Brain pericyte (primary cell): ENCODE measurements at places on chromosomes 3 and 15.

DNA sequence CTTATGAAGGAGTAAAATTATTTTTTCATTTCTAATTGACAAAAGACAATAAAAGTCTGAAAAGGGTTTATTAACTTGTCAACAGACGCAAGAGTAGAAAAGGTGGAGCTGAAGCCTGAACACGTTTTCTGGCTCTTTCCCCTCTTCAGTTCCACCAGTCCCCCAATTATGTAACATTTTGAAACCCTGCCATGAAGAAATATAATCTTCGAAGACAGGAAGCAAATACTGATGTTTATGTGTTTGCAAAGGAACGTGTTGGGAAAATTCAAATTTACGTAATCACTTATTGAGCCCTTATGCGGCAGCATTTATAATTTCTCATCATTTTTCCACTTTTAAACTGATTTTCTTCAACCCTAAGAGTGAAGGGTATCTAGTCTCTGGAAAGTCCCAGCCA lies 767 bp downstream of the AP3S2 start:
- no peak for DNase-seq

DNA sequence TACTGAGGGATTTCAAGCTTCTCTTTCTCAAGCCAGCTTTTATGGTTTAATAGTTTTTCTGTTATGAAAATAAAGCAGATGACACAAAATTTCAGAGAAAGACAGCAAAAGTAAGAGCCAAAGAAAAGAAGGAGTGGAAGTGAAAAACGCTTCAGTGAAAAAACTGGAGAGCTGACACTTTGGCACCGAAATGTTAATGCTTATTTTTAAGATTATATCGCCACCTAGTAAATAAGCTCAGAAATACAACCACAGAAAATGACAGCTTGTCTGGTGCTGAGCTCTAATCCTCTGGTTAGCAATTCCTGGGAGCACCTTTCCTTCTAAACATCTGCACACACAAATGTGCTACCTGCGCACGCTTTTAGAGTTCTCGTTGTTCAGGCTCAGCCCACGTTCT lies 101.6 kb downstream of the ZPLD1 start:
- DNase-seq = no peak

- no peak for DNase-seq
Observed at GRCh38 chr3:176403531-176403930, 793.8 kb downstream of the TBL1XR1 start.

- no peak for DNase-seq
Observed at GRCh38 chr3:63089751-63090132, 188.4 kb upstream of the SYNPR start.

DNA sequence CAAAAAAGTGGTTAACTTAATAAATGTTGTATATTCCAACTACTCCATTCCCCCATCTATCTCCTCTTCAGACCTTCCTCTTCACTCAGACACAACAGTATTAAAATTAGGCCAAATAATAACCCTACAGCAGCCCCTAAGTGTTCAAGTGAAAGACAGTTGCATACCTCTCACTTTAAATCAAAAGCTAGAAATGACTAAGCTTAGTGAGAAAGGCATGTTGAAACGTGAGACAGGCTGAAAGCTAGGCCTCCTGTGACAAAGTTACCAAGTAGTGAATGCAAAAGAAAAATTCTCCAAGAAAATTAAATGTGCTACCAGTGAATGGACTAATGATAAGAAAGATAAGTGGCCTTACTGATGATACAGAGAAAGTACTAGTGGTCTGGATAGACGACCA lies 71.7 kb downstream of the ANKRD28 start:
- no peak for DNase-seq

GRCh38 chr3:170021083-170021482 lies 16.7 kb upstream of the GPR160 start:
- no peak for DNase-seq

DNA sequence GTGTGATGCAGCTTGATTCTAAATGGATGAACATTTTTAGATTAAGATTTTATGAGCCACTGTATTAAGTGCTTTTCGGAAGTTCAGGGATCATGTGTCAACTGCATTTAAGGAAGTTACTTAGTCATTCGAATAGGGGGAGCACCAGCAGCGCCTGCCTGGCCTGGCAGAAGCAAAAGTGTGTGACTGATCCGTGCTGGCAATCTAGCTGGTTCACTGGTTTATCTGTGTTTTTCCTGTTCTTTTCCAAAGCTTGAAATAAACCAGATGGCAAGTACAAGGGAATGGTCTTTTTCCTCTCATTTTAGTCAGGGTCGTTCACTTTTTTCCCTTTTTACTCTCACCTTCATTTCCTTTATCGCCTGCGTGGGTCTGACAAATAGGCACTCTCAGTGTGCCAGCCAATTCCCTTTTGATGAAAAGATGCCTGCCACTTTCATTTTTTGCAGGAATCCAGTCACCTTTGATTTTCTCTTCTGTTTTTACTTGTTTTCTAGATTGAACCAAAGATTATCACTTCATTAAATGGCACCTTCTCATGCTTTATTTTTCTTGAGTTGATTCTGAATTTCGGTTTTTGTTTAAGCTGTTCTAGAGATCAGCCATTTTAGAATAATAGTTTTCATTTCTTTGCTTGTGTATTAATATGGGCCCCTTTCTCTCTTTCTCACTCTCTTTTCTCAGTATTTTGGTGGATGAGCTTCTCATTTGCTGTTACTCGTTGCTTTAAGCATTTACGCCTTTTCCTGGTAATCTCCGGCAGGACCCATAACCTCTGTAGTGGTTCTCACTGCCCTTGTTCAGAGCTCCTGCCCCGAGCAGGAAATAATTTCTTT lies 2.8 kb downstream of the ABHD2 start:
- no peak for DNase-seq

DNA sequence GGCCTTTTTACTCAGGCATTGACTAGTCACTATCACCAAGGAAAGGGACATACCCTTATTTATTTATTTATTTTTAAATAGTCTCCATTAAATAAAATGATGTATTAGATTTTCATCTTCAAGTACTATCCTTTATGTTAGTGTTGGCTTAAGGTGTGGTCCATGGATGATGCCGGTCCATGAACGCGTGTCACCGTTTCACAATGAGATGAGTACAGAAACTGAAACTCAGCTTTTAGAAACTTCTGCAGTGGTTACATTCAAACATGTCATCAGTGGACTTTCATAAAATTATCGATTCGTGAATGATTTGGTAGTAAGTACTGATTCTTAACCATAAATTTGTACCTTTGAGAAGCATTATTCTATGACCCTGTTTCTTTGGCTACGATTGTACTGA lies 166.6 kb downstream of the SATB1 start:
- DNase-seq = no peak

DNA sequence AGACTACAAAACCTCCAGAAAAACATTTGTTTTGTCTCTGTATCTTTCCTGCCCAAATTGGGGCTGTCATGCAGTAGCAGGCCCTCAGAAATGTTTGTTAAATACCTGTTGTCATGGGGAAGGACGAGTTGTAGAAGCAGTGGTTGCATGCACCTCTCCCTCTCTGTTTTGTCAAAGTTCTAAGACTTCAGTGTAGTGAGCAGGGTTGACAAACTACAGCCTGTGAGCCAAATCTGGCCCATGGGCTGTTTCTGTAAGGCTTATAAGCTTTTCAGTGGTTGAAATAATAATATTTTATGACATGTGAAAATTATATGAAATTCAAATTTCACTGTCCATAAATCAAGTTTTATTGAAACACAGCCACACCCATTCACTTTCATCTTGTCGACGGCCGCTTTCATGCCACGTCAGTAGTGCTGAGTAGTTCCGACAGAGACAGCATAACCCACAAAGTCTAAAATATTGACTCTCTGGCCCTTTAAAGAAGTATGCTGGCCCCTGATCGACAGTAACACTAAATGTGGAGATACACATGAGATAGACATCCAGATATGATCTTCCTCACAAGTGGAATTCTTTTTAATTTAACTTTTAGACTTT lies 102.9 kb downstream of the PDZRN3 start:
- DNase-seq = no peak

DNA sequence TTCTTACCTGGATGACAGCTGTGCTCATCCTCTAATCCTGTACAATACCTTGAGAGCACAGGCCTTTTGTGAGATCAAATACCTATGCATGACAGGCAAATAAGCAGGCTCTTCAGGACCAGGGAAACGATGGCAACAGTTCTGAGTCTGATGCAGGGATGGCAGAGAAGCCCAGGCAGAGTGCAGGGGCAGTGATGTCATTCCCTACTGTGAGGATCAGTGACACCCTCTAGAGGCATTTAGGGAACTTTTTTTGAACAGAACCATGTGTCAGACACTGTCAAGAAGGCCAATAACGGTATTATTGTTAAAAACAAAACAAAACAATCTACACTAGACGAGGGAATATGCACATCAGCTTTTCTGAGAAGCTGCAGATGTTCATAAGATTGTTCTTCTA lies 314.8 kb upstream of the CTDSPL start:
- DNase-seq = no peak

GRCh38 chr3:114606336-114606735 lies 312.5 kb downstream of the TIGIT start:
- no peak for DNase-seq

- DNase-seq = no peak
Observed at GRCh38 chr3:17793542-17794195, 51.2 kb upstream of the TBC1D5 start.

DNA sequence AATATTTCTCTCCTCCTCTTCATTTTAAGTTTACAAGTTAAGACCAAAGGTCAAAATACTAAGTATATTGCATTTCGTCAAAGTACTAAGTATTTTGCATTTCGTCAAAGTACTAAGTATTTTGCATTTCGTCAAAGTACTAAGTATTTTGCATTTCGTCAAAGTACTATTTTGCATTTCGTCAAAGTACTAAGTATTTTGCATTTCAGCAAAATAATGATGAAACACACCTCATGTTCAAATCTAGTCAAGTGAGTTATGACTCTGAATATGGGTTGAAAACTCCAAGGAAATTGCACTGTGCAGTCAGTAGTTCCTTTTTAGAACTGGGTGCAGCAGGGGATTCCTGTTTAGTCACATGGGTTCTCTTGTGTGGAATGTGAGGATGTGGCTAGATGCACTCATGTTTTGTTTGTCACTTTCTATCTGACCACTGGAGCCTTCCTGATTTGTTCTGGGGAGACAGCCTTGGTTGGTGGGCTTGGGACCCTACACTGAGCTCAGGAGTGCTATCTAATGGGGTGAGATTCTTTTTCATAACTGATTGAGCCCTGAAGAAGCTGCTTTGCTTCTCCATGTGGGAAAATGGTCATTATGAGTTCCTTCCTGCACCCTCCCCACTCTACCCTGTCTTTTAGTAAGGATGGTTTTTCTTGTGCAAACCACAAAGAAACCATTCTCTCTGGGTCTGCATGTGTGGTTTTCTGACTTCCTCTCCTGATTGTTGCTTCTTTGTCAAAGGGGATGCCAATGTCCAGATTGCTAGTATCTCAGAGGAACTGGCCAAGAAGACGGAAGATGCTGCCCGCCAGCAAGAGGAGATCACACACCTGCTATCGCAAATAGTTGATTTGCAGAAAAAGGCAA lies 73.4 kb downstream of the CCK start:
- no peak for DNase-seq

DNA sequence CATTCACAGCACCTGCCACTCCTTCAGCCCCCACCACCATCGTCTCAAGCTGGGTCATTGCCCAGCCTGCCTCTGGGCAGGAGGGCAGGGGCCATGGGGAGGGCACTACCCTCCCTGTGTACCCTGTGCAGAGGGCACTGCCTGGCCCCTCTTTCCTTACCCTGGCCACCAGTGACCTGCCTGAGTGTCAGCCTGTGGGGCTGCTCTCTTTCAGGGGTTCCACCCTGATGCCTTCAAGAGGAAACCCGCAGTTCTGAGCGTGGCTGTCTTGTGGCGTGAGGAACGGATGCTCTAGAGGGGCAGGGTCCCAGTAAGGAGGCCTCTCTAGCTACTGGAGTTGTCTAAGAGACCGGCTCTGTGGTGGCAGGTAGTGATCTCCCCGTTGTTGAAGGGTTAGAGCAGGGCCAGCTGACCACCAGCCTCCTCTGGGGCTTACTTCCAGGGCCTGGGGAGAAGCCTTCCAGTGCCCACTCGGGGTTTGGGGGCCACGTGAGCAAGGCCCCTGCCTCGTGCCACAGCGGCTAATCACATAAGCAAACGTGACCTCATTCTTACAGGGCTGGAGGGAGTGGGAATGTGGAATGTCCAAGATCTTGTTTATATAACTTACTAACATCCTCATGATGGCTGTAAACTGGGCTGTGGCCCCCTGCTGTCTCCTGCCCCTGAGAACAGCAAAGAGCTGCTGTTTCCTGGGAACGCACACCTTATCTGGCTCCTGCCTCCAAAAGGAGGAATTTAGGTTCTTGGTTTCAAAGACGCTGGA lies 31.4 kb upstream of the SEC13 start:
- DNase-seq = peak; percentile 93

DNA sequence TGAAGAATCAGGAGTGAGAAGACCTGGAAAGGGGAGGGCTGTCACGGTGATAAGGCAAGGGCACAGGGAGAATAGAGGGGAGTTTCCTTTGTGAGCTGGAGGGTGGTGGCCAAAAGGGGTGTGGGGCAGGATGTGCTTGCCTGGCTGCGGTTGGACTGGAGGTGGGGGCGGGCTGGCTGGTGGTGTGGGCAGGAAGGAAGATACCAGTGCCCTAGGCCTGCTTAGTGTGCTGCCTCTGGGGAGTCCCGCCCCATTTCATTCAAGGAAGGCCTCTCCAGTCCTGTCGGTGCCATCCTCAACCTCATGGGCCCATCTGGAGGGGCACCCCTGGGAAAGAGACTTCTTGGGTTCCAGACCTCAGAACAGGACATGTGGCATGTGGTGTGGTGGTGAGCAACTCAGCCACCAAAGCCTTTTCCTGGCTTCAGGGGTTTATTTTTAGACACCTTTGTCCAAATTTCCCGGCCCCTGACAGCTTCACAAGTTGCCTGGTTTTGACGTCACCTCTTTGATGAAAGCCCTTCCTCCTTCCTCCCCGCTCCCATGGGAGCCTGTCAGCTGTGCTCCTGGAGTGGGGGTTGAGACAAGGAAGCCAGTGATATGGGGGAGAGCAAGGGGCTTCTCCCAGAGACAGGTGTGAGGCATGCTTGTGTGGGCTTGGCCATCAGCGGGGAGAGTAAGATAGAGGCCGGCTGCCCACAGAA lies 15.6 kb downstream of the TEX264 start:
- no peak for DNase-seq

GRCh38 chr3:42610976-42611375 lies 10.5 kb downstream of the NKTR start:
- no peak for DNase-seq

DNA sequence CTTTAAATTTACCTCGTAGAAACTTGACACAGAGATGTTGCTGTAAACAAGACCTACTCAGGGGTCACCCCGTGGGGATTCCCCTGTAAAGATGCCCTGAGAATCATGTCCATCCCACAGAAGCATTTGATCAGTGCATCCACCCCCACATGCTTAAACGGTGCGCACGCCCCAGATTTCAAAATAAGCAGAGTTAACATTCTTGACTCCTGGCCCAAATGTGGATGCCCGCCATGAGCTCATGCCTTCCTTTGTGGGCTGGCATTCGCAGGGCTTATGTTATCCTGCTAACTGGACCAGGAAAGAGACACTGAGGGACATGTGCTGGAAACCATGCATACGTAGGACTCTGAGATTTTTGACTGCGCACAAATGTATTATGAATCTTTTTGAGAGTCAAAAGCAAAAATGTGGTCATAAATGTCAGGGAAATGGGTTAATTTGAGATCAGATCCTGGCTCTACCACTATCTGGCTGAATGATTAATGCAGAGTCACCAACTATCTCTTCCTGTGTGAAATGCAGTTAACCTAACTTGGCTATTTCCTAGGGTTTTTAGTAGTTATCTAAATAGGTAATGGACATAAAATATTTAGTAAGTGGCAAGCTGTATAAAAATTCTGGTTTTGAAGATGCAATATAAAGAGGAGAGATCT lies 9.1 kb upstream of the TP63 start:
- no peak for DNase-seq

GRCh38 chr3:123870033-123870432 lies 14.1 kb downstream of the MYLK start:
- DNase-seq = no peak

GRCh38 chr15:77296773-77297337 lies 123.0 kb downstream of the PEAK1 start:
- DNase-seq = no peak
